Spinal cord (tissue), 10 donors: ENCODE measurements at places on chromosomes 1 and 21. TPM values are rescaled to one million over a fixed set of nuclear protein-coding genes. Genes with fewer than 3 reads are reported as not detected.

GRCh38 chr1:197319631-197320030 is 51.6 kb downstream of the CRB1 start:
- no peak for DNase-seq

The F11R gene
- 9.5 TPM for total RNA-seq

DNA sequence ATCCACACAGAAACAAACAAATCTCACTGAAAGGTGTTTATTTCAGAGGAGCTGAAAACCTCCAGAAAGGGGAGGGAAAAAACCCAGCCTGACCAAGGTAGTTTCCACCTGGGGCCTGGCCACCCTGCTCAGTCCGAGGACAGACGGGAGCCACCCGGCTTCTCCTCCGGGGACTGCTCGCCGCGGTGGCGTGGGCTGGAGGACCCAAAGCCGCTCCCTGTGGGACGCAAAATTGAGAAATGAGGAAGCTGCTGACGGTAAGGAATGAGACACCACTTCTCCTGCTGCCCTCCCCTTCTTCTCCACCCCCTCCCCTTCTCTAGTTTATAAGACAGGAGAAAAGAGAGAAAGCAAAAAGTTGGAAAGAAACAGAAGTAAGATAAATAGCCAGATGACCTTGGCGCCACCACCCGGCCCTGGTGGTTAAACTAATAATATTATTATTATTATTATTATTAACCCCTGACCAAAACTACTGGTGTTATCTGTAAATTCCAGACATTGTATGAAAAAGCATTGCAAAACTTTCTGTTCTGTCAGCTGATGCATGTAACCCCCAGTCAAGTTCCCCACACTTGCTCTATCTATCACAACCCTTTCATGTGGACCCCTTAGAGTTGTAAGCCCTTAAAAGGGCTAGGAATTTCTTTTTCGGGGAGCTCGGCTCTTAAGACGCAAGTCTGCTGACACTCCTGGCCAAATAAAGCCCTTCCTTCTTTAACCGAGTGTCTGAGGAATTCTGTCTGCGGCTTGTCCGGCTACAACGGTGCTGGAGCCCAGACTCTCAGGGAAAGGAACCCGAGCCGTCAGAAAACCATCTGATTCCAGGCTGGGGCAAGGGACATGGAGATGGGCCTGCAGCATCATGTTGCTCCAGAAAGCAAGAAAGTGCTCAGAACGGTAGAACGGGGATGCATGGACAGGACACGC is 12.5 kb downstream of the ITGB2 start:
- DNase-seq = no peak

The ESPN gene
- total RNA-seq = 1.9 TPM

The LEFTY1 gene
- 0.77 TPM for total RNA-seq

The CDK11B gene
- 14.8 TPM for total RNA-seq

DNA sequence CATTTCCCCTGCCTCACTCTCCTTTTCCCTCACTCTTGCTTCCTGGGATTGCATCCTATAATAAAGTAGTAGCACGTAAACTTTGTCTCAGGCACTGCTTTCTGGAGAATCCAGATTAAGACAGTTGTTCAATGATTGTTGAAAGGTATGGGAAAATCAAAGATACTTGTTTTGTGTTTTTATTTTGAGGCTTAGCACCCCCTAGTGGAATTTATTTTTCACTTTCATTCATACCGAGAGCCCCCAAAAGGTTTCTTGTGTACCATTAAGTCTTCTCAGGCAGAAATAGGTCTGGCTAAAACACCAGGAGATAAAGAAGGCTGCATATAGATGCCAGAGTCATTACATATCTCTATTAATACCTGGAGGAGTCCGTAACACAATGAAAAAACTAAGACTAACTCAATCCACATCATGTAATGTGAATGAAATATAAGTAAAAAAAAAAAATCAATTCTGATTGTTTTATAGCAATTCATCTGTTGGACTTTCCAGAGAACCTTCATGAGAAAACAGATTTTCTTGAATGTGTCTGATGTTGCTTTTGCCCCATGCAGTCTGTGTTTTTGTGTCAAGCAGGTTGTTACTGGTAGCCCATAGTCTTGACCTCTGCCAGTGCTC is 103.5 kb downstream of the RPE65 start:
- DNase-seq = no peak

DNA sequence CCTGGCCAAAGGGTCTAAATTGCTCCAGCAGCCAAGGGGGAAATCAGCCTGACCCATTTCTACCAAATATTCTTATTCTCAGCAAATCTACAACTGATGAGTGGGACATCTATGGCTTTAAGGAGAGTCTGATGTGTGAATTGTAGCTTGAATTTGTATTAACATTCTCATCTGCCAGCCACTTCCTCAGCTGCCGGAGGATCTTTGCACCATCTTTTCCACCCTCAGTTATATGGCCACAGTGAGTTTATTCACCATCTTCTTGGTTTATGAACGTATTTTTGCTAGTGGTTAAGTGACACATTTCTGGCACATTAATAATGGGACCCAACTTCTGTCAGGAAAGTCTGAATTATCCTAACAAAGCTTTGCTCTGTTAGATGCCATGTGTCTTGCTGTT is 69.6 kb downstream of the COLGALT2 start:
- DNase-seq = no peak

GRCh38 chr1:222462601-222463000 is 85.3 kb downstream of the HHIPL2 start:
- no peak for DNase-seq

DNA sequence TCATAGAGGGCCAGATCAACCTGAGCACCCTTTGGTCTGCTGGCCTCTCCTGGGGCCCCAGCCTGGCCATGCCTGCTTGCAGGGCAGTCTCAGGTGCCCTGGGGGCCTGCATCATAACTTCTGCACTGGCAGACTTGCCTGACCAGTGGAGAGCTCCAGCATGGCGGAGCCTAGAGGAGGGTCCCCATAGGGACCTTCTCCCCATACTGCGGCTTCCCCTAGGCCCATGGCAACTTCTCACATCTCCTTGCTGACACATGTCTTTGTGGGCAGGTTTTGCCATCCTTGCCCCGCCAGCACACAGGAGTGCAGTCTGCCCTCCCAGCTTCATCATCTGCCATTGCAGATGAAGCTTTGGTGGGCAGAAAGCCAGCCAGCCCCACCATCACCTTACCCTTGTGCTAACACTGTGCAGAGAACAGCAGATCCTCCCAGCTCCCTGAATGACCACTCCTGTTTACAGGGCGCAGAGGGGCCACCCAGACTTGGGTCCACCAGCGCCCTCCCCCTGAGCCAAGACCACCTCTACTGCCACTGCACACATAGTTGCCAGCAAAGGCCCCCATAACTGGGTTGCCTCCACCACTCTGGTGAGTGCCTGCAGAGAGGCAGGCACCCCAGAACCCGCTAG is 51.7 kb downstream of the ZP4 start:
- no peak for DNase-seq
